ENCODE measurements at places on chromosomes 11 and 22.

- DNase-seq = no peak
Measured at GRCh38 chr11:133171374-133171773, 360.9 kb downstream of the OPCML start.

DNA sequence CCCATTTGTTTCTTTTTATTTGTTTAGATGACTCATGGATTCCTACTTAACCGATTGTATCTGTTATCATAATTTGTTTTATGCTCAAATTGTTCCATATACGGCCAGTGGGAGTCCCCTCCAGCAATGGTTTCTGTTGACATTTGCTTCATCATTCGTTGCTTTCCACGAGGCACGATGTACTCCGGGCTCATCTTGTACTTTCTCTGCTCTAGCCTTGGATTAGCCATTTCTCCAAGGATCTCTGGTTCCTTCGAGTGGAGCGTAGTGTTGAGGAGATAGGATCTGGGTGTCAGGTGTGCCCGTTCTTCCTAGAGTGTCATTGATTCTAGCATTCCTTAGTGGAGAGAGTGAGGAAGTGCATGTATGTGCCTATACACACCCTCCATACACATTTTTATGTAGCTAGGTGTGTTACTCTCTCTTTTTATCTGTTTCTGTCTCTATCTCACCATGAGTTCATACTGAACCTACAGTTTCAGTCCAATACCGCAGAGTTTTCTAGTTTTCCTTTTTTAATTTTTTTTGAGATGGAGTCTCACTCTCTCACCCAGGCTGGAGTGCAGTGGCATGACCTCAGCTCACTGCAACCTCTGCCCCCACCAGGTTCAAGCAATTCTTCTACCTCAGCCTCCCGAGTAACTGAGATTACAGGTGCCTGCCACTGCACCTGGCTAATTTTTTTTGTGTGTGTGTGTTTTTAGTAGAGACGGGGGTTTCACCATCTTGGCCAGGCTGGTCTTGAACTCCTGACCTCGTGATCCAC is 31.4 kb downstream of the TECTA start:
- no peak for DNase-seq

GRCh38 chr22:50201191-50202129 is 649 bp downstream of the SELENOO start:
- DNase-seq = no peak

GRCh38 chr11:130865091-130865773 is 51.0 kb downstream of the SNX19 start:
- no peak for DNase-seq

- DNase-seq = no peak
Measured at GRCh38 chr11:12015486-12015885, 7.1 kb upstream of the DKK3 start.

GRCh38 chr11:34063061-34063795 is 11.7 kb downstream of the CAPRIN1 start:
- DNase-seq = no peak

DNA sequence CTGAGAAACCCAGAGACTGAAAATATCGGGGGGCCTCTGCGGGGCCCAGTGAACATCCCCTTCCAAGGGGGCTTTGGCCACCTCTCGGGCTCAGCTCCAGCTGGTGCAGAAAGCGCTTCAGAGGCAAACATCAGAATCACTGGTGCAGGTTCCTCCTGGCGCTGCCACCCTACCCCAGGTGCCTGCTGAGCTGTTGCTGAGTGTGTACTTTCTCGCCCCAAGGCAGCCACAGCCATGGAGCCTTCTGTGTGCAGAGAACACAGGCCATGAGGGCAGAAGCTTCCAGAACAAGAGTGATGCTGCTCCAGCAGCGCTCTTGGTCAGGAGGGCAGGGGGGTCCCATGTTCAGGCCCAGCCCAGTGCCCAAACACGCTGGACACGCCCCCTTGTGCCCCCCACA is 6.3 kb downstream of the DRD4 start:
- no peak for DNase-seq

- no peak for DNase-seq
Measured at GRCh38 chr22:32206774-32207758, 2.2 kb upstream of the RFPL2 start.

GRCh38 chr11:106422583-106422982 is 345.1 kb downstream of the AASDHPPT start:
- no peak for DNase-seq

- DNase-seq = no peak
Measured at GRCh38 chr22:47130883-47131631, 368.6 kb downstream of the TBC1D22A start.

- no peak for DNase-seq
Measured at GRCh38 chr11:97537407-97538150, 1147.8 kb downstream of the JRKL start.

DNA sequence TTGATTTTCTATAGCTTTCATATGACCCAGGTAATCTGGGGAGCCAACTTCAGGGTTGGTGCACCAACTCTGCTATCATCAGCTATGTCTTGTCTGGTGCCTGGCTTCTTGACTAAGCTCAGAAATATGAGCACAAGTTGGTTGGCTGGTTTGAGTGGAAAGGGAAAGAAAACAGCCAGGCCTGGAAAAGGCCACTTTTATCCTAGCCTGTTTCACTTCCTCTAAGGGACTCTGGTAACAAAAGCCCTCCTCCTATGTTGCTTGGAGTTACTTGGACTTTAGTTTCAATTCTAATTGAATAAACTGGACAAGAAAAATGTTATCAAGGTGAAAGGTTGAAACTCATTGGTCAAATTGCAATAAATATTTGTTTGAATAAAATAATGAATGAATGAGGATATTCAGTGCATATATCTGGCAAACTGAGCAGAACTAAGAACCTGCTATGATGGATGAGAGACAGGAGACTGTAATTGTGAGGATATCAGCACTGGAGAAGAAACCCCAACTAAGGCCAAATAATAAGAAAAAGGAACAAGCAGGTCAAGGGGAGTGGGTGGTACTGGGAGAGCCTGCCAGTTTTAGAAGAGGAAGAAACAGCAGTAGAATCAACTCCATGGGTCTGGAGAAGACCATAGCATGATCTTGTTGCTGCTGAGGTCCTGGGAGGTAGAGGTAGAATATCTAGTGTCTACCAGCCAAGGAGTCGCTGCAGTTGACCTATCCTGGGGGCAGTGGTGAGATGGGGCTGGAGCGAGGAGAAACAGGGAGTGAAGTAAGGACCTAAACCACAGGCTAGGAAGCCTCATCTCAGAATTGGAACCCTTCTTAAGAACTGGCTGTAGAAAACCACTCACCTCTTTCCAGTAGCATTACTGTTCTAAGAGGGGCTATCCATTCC is 8.2 kb downstream of the ROBO4 start:
- DNase-seq = no peak

GRCh38 chr11:119318240-119319135 is 1.6 kb upstream of the MCAM start:
- peak; percentile 76 for DNase-seq

DNA sequence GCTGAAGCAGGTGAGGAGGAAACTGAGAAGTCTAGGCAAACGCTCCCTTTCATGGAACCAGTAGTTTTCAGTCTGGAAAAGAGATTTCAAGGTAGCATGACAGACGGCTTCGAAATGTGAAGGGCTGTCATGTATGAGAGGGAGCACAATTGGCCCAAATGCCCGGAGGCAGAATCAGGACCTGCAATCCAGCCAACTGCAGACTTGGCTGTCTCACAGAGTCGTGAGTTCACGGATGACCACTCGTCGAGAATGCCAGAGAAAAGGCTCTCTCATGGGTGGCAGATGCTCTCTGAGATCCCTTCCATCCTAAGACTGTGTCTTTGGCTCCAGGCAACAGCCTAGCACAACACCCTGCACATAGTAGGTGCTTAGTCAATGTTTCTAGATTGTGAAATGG is 134.8 kb downstream of the DSCAML1 start:
- no peak for DNase-seq

GRCh38 chr22:27990451-27990840 is 71.4 kb upstream of the PITPNB start:
- DNase-seq = no peak

DNA sequence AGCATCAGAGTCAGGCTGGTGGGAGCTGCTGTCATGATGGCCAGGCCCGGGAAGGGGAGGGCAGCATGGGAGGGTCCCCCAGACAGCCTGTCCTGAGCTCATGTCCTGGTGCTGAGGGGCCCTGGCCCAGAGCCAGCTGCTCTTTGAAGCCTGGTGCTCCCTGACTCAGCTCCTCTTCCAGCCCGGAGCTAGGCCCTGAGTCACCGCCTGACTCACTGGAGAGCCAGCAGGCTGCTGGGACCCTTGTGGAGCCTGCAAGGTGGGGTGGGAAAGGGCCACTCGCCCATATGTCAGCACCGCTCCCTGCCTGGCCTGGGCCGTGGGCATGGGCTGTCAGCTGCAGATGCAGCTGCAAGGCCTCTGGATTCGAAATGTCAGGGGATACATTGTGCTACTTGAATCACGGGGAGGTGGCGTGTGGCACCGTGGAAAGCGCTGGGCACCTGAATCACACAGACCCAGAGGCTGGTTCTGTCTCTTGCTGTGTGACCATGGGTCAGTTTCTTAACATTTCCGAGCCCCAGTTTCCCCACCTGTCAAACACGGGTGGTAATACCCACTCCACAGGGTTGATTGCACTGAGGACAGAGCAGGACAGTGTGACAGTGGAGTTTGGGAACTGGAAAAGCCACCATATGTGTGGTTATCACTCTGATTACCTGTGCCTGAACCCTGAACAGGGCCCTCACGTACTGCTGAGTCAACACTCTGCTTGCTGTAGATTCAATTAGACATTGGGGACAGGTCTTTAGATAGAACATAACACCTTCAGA is 4.4 kb downstream of the CACNA1I start:
- DNase-seq = no peak

- peak; percentile 88 for DNase-seq
Measured at GRCh38 chr22:35582861-35583670, 34.1 kb downstream of the MB start.

DNA sequence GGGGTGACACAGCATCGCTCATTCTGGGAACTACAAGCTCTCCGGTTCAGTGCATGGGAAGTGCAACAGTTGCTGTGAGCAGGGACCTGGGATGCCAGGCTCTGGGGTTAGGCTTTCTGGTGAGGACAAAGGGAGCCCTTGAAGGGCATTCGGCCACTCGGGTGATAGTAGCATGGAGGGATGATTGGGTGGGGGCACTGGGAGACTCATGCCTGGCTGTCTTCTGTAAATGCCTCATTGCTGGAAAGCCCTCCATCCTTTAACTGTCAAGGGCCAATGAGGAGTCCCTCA is 9.9 kb downstream of the OAF start:
- no peak for DNase-seq

DNA sequence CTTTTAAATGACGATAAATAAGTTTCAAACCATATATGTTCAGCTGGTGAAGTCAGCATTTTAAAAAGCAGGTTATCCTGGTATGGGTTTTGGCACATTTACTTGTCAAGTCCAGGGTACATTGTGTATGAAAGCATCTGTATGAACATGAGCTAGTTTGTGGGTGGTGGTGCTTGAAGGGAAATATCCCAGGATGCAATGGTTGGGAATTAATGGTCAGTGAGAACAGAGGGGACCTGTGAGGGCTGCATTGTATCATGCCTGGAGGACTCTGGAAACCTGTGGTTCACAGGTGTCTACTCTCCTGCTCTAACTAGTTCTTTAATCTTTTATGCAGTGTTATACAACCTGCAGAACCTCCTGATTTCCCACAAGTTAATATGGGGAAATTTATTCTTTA is 5.8 kb downstream of the DEPDC7 start:
- DNase-seq = no peak

GRCh38 chr11:133904818-133905515 is 51.8 kb downstream of the IGSF9B start:
- DNase-seq = no peak

GRCh38 chr11:57071829-57072228 is 83.1 kb downstream of the OR5AK2 start:
- no peak for DNase-seq

DNA sequence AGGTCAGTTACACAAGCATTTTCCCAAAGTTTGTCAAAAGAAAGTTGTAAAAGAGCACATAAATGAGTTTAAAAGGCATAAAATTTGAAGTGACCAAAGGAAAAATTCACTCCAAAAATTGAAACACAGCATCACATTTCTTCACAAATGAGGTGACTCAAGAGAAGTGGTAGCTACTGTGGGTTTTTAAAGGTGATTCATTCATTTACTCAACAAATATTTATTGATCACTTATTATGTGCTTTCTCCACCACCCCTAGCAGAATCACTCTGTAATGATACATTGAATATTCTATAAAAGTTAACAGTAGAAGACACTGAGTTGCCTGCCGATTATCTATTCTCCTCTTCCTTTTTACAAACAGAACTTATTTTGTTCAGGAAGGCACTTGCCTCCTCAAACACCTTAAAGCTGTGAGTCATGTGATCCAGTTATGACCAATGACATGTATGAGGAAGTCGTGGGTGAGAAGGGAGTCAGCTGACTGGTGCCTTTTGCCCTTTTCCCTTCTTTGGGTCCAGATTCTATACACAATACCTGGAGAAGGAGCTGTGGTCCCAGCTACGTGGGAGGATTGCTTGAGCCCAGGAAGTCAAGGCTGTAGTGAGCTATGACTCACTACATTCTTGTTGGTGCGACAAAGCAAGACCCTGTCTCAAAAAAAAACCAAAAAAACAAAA is 67.7 kb upstream of the CLNS1A start:
- no peak for DNase-seq

- peak; percentile 84 for DNase-seq
Measured at GRCh38 chr11:61567286-61568061, 13.4 kb downstream of the SYT7 start.

DNA sequence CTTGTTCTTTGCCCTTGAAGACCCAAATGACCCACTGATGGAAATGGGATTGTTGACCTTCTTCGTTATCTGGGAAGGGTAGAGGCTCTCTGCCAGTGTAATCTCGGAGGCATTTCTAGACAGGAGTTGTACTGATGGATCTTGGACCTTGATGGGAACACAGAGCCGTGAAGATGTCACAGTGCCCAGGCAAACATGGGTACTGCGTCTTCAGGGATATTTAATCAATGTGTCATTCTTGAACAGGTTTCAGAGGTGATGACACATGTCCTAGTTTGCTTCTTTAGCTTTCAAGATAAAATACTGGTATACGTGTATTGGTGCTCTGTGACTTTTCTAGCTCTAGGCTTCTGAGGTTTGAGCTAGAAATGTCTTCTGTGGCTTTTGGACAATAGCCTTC is 6.2 kb downstream of the LDLRAD3 start:
- no peak for DNase-seq

DNA sequence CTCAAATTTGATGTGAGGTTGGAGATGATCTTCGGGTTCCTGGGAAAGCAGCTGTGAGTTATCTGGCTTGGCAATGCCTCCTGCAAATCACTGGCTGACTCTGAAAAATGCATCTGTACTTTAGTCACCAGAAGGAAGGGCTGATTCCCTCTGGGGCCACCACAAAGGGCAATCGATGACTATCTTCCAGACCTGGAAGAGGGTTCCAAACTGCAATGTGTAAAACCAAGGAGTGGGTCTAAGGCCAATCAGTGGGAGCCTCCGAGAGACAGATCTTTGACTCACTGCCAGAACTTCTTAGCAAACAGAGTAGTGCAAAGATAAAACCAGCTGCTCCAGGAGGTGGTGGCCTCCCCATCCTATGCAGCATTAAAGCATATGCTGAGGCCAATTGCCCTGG is 29.1 kb upstream of the PAK1 start:
- no peak for DNase-seq

- DNase-seq = no peak
Measured at GRCh38 chr11:127059750-127060149, 59.2 kb upstream of the KIRREL3 start.

- DNase-seq = no peak
Measured at GRCh38 chr22:39302431-39302960, 16.9 kb downstream of the RPL3 start.

Data from GM10248 (cell line).